ENCODE measurements at places on chromosomes 7 and 10.
A peak's percentile ranks its signal among the peaks of the same experiment; 100 is the strongest.

DNA sequence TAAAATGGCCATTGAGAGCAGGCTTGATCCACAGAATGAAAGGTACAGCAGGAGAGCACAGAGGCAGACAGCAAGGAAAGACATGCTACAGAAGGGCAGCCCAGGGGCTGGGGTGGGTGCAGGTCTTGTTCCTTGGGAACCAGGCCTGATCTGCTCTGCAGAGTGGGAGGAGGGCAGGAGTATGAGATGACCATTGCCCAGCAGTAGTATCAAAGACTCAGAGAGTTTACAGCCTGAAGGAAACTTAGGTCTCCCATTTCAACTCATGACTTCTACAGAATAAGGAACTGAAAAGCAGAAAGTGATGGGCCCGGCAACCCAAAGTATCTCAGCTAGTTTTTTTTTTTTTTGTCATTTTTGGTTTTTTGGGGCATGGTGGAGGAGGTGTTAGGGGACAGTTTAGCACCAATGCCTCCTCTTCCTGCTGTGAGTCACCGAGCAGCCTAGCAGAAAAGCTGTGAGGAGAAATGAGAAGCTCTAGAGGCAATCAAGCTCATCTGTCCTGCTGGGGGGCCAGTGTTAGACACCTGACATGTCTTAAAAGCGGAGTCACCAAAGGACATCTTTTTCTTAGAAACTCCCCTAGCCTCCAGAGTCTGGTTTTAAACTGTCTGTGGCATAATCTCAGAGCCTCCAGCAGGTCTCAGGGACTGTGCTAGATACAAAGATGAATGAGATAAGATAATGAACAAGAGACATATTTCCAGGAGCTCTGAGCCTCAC, 34.3 kb upstream of the HERPUD2 start:
- no peak for DNase-seq

- no peak for DNase-seq
Observed at GRCh38 chr7:57404967-57405421, 45.0 kb upstream of the ZNF716 start.

- DNase-seq = no peak
Observed at GRCh38 chr7:380711-381210, 90.8 kb downstream of the FOXL3 start.

DNA sequence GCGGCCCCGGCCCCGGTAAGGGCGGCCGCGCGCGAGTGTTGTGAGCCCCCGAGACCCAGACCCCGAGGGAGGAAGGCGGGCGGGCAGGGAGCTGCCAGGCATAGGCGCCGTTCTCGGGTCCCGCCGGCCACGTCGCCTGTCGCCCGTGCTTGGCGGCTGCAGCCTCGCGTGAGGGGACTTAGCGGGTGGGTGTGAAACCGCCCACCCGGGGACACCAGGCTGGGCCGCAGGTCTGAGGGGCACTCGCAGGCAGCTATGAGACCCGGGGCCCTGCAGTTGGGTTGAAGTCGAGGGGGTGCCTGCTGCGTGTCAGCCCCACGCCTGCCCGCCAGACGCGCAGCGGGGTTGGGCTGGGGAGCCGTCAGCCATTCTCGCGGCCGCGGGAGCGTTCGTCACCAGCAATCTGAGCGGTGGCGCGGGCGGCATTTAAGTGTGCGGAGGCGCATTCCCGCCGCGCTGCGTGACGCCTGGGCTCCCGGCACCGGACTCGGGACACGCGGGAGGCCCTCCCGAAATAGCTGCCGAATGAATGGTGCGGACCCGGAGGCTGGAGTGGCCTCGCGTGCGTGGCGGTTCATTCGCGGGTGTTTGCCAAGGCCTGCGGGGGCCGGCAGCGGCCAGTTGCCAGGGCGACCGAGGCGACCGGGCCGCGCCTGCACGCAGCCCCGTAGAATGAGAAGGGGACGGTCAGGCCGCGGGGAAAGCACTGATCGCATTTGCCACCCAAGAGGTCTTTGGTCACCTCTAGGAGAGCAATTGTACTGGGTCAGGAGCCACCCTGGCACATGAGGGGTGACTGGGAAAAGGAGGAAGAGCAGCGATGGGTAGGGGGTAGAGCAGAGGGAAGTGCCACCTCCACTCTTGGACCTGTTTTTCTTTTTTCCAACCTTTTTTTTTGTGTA, 750 bp downstream of the ZNF398 start:
- peak; percentile 36 for DNase-seq

DNA sequence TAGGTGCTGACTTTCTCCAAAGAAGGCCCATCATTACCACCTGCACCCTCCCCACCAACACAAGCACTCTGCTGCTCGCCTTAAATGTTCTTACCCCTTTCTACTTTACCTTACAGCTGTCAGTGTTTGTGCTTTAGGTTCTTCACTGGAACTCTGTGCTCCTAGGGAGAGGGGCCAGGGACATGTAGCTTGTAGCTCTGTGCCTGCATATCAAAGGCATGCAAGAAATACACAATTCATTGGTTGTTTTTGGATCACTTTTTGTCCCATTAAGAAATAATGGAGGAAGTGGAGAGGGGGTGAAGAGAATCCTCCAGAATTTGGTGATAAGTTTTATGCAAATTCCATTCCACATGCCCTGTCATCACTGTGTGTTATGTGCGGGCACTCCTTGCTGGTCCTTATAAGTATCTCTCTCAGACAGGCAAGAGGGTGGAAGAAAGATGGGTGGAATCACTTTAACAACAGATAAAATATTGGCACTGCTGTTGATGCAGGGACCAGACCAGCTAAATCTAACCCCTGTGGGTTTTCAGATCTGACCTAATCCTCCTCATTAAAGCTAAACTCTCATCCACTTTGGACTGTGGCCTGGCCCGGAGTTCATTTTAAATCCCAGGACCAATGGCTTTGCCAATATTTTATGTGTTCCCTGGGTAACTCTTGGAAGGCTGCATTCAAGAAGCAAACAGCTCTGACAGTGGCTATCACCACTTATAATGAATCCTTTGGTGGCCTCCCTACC, 375.8 kb upstream of the NFE2L3 start:
- peak; percentile 47 for DNase-seq

All from heart right ventricle (tissue), 16 donors.